ENCODE measurements at places on chromosomes 12 and 14. TPM values are rescaled to one million over a fixed set of nuclear protein-coding genes. Genes with fewer than 3 reads are reported as not detected.

The GPR132 gene
- 0.79 TPM for total RNA-seq

The WSCD2 gene
- not detected for total RNA-seq

The B4GALNT3 gene
- 0.39 TPM for total RNA-seq

The AREL1 gene
- 37.5 TPM for total RNA-seq

The SIX6 gene
- total RNA-seq: not detected

The LUM gene
- 1,471 TPM for total RNA-seq

The KERA gene
- not detected for total RNA-seq

The CIROP gene
- total RNA-seq: not detected

The PLCZ1 gene
- total RNA-seq: not detected

The MED6 gene
- total RNA-seq: 38.1 TPM

The TEX22 gene
- 0.39 TPM for total RNA-seq

The ABHD12B gene
- not detected for total RNA-seq

The HOXC9 gene
- total RNA-seq: not detected

The APOF gene
- not detected for total RNA-seq

The CELA1 gene
- total RNA-seq: not detected

The CD163 gene
- total RNA-seq: not detected

The PMEL gene
- total RNA-seq: 7.1 TPM

The PMCH gene
- not detected for total RNA-seq

The BCDIN3D gene
- 4.7 TPM for total RNA-seq

The IAPP gene
- not detected for total RNA-seq

The PLD4 gene
- total RNA-seq: 0.65 TPM

The SDR9C7 gene
- total RNA-seq: not detected

The FOXN3 gene
- 40.0 TPM for total RNA-seq

The LALBA gene
- total RNA-seq: not detected

The KRT79 gene
- total RNA-seq: not detected

The SLCO1B1 gene
- not detected for total RNA-seq

The GPR68 gene
- total RNA-seq: 0.39 TPM

The OAS1 gene
- total RNA-seq: not detected

The JKAMP gene
- total RNA-seq: 90.8 TPM
